ENCODE measurements at places on chromosomes 16 and 17. TPM values are rescaled to one million over a fixed set of nuclear protein-coding genes. Genes with fewer than 3 reads are reported as not detected.

Gene TLCD2
- 0.78 TPM for total RNA-seq

Gene TMEM238L
- total RNA-seq, result not detected

Gene AOC3
- total RNA-seq, result 0.42 TPM

Gene ASGR1
- 0.58 TPM for total RNA-seq
